ENCODE measurements at places on chromosomes 5 and 9. TPM values are rescaled to one million over a fixed set of nuclear protein-coding genes. Genes with fewer than 3 reads are reported as not detected.

DNA sequence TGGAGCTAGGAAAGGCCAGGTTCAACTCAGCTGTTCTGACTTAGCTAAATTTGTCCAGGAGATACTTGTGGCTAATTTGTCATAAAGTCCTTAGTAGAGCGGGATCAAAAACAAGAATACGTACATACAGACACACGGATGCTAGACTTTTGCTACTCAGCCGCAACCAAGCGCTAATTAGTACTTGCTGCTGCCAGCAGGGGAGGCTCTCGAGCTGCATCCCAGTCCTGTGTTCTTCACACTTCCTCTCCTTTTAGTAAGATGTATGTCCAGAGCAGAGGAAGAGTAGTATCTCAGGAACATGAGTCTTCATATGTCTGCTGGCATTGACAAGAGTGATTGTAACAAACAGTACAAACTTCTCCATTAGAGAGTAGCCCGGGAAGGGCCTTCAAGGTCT, 58.3 kb downstream of the CYFIP2 start:
- no peak for DNase-seq

GRCh38 chr9:137030006-137030405, 1.9 kb downstream of the FUT7 start:
- no peak for DNase-seq

- DNase-seq, result no peak
These were observed 18.0 kb downstream of the ITGA2 start for GRCh38 chr5:53006911-53007890.

GRCh38 chr9:107273634-107274033, 9.4 kb upstream of the RAD23B start:
- no peak for DNase-seq

GRCh38 chr9:113620377-113621161, 157.0 kb downstream of the RGS3 start:
- DNase-seq, result peak; percentile 91

DNA sequence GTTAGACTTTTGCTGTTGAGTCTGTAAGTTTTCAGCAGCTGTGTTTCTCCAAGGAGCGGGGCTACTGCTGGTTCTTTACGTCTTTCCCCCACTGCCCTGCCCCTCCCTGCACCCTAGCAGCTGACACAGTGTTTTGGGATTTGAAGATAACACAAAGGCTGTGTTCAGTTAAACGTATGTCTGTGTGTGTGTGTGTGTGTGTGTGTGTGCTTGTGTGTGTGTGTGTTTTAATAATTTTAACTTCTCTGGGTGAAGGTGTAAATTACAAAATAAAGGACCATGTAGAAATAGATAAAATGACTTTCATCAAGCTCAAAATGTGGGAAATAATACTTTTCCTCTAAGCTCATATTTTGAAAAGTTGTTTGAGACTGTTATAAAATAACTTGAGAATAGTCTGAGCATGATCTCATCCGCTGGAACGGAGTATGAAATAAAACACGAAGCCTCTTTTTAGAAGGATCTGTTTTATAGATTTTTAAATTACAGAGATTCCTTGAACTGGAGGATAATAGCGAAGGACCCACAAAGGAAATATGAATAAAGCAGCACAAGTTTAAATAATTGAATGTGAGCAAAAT, 10.9 kb downstream of the ABL1 start:
- peak; percentile 93 for DNase-seq

- DNase-seq, result no peak
These were observed 65.1 kb downstream of the NREP start for GRCh38 chr5:111691914-111692313.

GRCh38 chr9:106127776-106128175, 433.4 kb downstream of the TMEM38B start:
- DNase-seq, result no peak

DNA sequence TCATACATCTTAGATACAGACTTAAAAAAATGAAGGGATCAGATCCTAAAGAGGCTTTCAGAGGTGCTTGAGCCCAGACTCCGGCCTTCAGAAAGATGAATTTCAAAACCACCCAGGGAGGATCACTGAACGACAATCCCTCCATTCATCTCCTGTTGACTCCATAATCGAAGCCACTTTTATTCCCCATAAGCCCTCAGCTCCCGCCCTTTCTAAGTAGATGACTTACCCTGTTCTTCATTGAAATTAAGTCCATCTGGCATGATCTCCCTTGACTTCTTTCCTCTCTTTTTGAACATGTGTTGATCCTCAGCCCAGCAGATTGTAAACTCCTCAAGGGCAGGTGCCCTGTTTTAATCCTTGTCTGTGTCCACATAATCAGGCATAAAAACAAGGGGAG, 50.8 kb upstream of the ASTN2 start:
- no peak for DNase-seq

Gene SPAAR
- 6.7 TPM for total RNA-seq

DNA sequence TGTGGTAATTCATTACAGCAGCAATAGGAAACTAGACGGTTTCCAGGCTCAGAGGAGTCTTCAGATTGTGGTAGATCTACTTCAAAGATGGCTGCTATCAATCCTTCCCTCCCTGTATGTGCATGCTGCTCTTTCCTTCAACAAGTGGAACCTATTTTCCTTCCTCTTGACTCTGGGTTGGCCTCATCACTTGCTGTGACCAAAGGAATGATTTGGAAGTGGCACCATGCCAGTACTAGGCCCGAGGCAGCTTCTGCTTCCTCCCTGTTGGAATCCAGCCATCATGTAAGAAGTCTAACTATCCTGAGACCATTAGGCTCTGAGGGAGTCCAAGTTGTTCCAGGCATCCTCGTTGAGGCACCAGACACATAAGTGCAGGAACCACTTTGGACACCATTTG, 46.5 kb upstream of the MCTP1 start:
- DNase-seq, result no peak

DNA sequence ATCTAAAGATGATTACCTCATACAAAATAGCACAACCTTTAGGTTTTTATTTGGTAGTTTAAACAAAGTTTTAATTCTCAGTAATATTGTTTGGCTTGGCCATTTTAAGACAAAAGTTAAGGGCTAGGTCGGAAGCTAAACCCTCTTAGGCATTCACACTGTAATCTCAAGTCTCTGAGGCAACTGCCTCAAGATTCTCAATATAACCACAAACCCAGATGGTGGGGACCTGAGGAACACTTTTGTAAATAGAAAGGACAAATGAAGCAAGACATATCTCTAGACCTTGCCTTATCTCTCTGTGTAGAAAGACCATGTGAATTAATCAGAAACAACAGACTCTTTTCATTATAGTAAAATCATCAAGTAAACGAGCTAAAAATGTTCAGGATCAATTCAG, 500.2 kb upstream of the CDH6 start:
- DNase-seq, result no peak

DNA sequence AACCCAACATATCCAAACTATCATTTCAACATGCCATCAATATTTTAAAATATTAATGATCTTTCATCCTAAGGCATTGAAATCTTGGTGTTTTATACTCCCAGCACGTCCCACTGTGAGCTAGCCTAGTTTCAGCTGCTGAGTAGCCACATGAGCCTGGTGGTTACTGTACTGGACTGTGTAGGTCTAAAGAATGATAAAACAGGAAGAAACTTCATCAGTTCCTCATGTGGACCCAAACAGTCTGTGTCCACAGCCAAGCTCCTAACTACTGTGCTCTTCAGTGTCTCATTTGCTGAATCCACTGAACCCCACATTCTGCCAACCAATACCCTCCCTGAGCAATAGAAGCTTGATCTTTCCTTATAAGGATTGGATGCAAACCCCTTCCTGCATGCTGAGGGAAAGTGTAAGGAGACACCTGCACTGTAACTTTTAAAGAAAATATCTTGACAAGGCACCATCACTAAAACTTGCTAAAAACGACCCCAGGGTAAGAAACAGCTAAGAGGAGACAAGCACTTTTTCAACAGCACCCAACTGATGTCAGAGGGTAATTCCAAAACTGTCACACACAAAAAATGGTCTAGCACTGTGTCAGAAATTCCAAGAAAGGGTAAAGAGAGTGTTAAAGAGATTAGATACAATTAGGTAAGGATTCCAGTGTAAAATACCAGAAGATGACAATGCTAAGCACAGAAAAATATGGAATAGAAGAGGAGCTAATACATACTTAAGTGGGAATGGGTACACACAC, 126.9 kb downstream of the SPOCK1 start:
- DNase-seq, result no peak

Gene AGXT2
- total RNA-seq, result not detected

Gene SPATA31A3
- total RNA-seq, result not detected

DNA sequence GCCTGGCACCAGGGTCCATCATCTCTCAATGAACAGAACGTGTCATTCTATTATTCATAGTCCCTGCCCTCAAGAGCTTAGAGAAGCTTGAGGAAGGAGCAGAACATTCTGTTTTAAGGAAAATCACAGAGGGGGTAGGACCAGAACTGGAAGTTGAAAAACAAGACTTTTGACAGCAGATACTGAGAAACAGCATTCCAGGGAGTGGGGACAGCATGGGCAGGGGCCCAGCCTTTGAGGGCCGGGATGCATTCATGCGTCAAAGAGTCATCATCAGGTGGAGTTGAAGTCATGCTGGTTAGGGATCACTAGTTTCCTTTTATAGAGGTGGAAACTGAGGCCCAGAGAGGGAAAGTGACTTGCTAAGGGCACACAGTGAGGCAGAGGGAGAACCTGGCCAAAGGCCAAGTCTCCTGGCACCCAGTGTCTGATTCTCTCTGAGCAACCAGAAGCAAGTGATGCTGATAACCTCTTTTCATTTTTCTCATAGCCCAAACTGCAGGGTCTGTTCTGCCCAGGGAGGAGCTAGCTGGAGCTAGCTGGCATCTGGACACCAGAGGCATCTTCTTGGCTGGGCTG, 41.5 kb upstream of the STXBP1 start:
- DNase-seq, result no peak

DNA sequence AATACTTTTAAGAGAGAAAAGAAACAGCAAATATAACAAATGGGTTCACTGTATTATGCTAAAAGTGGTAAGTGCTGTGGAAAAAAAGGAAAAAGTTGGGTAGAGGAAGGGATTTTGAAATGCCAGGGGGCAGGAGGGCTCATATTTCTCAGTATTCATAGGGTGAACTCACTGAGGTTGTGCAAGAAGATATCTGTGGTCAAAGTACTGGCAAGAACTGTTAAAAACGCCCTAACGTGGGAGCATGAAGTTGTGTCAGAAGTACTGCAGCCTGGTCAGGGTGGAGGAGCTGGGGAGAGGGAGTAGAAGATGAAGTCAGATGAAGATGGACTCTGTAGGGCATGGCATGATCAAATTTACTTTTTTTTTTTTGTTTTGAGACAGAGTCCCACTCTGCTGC, 31.2 kb upstream of the SLC28A3 start:
- DNase-seq, result peak; percentile 12

Gene IFNA7
- total RNA-seq, result not detected

Gene CDC20B
- 5.7 TPM for total RNA-seq

DNA sequence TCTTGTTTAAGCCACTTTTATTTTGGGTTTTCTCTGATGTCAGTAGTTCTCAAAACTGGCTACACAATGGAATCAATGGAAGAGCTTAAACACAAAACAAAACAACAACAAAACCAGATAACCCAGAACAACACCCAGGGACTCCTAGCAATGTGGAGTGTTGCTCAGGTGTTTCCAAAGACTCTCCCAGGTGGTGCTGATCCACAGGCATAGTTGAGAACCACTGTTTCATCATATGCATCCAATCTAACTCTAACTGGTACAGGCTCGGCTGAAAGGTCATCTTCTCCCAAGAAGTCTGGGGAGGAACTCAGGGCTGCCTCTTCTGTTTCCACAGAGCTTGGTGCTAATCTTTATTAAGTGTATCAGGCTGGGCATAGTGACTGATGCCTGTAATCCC, 5.4 kb upstream of the ALDH1B1 start:
- DNase-seq, result no peak

DNA sequence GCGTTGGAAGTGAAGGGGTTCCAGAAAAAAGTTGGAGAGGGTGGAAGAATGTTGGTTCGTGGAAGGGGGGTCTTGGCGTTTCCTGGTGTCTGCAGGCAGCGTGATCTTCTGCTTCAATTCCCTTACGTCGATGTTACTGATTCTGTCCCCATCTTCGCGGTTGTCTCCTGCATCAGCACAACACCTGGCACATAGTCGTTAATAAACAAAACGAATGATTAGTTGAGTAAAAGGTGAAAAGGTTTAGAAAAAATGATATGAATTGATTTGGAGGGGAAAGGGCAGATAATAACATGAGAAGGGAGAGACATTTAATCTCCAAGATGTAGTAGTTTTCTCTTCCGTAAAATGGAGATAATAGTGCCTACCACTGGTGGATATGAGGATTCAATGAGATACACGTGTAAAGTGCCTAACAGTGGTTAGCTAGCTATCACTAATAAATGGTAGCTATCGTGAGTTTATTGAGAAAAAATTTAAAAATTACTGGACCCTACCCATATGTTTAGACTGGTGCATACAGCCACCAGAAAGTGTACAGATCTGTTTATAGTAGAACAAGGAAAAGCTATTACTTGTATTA, 556 bp downstream of the MTREX start:
- no peak for DNase-seq

Gene FIBCD1
- total RNA-seq, result 0.97 TPM

- peak; percentile 26 for DNase-seq
These were observed 8.5 kb upstream of the RXFP3 start for GRCh38 chr5:33927685-33928084.

DNA sequence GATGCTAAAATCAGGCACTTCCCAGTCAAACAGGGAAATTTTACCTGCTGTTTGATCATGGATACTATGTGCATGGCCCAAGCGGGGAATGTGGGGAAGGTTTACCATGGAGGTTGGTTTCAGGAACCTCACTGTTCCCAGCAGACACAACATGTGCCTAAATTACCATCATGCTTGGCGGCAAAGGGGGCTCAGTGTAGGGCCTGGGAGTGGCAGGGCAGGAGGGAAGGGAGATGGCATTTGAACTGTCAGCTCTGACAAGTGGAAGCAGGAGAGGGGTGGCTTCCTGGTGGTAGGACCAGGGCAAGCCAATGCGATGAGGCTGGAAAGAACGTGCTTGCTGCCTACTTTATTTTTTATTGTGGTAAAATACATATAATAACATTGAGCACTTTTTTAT, 71.7 kb upstream of the SLC25A51 start:
- no peak for DNase-seq

Gene ADRB2
- total RNA-seq, result 18.4 TPM

DNA sequence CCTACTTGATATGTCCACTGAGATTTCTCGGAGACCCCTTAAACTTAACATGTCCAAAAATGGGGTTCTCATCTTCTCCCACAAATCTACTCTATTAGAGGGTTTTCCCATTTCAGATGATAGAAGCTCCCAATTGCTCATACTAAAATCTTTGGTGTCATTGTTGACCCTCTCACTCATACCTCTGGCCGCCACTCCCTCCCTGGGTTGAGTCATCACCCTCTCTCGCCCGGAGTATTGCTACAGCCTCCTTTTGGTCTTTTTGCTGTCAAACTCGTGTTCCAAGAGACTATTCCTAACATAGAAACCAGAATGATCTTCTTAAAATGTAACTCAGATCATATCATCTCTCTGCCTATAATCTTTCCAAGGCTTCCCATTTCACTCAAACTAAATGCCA, 91.0 kb upstream of the GNAQ start:
- DNase-seq, result no peak

Gene GPR107
- 43.2 TPM for total RNA-seq

Gene LRRTM2
- total RNA-seq, result 1.9 TPM

Measured in lung (tissue), 17 donors.